ENCODE measurements at places on chromosomes 11 and 22.

GRCh38 chr22:44403166-44403565, 90.4 kb upstream of the SHISAL1 start:
- DNase-seq, result no peak

GRCh38 chr11:127524618-127525017, 524.0 kb upstream of the KIRREL3 start:
- no peak for DNase-seq

GRCh38 chr22:19814428-19814827, 40.2 kb downstream of the GNB1L start:
- DNase-seq, result no peak

DNA sequence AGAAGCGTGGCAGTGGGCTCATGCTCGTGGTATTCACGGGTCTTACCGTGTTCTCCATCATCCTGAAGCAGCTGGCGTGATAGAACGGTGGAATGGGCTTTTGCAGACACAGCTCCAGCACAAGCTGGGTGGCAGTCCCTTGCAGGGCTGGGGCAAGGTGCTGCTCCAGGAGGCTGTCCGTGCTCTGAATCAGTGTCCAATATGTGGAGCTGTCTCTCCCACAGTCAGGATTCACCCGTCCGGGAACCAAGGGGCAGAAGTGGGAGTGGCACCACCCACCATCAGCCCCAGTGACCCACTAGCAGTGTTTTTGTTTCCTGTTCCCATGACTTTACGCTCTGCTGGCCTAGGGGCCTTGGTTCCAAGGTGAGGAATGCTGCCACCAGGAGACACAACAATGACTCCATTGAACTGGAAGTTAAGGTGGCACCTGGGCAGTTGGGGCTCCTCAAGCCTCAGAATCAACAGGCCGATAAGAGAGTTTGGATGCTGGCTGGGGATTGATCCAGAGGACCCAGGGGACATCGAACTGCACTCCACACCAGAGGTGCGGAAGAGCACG, 16.9 kb upstream of the CD81 start:
- no peak for DNase-seq

DNA sequence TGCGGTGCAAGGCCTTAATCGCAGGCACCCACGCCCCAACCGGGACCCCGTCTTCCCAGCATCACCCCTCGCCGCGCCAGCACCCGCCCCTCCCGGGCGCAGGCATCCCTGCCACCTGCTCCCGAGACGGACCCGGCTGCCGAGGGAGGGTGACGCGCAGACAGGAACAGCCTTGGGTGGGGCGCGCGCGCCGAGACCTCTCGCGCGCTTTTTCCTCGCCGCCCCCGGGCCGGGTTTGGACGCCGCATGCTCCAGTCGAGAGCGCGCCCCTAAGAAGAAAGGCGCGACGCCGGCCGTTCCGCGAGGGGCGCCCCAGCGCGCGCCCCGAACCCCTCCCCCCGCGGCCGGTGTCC, 504 bp downstream of the CFL1 start:
- peak; percentile 26 for DNase-seq

DNA sequence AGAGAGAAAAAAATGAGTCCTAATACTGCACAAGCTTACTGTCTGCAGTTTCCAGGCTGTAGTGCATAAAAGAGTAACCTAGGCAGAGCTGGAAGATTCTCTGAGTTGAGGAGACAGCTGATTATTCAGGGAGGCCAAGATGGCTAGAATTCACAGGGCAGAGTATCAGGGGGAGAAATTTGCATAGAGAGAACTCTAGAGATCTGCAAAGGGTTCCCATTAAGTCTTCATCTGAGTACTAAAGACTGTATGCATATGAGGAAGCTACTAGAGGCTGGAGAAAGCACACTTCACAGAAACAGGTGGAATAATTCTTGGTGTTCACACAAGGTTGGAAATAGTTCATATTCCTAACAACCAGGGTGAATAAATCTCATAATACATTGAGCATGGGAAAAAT, 66.6 kb upstream of the RRAS2 start:
- no peak for DNase-seq

DNA sequence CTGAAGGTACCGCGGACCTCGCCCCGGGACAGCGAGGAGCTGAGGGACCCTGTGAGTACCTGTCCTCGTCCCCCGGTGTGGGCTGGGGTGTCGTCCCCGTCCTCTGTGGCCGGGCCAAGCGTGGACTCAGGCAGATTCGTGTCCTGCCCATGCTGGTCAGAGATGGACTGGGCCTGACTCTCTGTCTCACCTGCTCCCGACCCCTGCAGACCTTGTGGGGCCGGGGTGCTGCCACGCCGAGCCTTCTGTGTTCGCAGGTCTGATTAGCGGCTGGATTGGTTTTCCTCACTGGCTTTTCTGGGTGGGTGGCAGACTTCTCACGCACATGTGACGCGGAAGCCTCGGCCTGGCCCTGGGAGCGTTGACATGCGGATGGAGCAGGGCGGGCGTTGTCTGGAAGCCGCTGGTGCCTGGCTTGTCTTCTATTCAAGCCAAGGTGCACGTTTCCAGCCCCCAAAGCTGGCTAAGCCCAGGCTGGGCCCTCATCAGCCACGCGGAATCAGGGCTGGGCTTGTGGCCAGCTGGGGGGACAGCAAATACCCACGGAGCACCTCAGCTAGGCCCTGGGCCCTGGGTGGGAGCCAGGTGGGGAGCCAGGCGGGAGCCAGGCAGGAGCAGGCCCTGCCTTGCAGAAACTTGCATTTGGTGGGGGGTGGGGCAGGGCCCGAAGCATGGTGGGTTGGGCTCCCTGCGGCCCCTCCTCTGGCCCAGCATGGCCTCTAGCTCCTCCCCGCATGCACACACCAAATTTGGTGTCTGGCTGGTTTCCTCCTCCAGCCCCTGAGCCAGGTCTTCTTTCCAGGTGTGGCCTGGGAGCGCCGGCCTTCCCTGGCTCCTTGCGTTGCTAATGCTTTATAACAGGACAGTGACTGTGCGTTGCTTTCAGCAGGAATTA, 7.0 kb downstream of the GRAMD4 start:
- DNase-seq, result no peak

- no peak for DNase-seq
Measured at GRCh38 chr11:59879567-59879966, 985 bp downstream of the OOSP3 start.

DNA sequence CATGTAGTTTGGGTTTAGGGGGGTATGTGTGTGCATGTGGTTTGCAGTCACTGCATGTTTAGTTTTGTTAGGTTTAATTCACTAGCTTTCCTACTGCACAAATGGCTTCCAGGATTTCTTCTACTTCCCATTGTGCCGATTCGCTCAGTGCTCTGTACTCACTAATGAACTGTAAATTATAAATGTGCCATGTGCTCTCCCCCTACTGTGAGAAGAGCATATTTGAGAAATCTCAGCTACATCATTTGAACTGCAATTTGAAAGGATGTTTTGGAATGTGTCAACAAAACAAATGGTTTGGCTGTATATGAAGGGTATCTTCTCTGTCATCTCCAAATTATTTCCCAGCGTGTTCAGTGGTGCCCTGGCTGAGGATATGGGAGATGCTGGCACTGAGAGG, 28.1 kb downstream of the CYB5R2 start:
- DNase-seq, result no peak

GRCh38 chr11:108733479-108734116, 68.7 kb downstream of the DDX10 start:
- DNase-seq, result no peak

- no peak for DNase-seq
Measured at GRCh38 chr11:34354782-34355181, 3.0 kb downstream of the ABTB2 start.
